ENCODE measurements at places on chromosomes 3 and 15.

DNA sequence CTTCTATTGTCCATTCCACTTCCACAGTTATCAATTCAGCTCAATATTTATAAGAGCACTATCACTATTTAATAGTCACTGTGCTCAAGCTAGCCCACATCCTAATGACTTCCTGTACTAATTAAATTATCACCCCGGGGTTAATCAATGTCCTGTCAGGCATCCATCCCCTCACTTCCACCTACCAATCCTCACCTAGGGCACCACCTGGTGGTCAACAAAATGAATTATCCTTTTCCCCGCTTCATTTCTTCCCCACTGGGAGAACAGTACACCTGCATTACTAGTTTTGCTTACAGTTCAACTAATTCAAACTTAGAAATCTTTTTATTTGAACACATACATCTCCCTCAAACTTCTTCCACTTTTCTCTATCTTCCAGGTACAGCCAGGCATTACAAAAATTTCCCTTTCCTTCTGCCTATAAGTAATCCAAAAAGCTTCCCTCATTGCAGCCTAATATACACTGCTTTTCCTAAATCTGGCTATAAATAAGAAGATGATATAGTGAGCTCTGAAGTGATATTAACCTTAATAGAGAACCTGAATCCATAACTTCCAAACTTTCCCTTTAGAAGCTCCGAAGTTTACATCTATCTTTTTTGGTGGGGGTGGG, 68.5 kb downstream of the TMCC1 start:
- peak; percentile 65 for DNase-seq

DNA sequence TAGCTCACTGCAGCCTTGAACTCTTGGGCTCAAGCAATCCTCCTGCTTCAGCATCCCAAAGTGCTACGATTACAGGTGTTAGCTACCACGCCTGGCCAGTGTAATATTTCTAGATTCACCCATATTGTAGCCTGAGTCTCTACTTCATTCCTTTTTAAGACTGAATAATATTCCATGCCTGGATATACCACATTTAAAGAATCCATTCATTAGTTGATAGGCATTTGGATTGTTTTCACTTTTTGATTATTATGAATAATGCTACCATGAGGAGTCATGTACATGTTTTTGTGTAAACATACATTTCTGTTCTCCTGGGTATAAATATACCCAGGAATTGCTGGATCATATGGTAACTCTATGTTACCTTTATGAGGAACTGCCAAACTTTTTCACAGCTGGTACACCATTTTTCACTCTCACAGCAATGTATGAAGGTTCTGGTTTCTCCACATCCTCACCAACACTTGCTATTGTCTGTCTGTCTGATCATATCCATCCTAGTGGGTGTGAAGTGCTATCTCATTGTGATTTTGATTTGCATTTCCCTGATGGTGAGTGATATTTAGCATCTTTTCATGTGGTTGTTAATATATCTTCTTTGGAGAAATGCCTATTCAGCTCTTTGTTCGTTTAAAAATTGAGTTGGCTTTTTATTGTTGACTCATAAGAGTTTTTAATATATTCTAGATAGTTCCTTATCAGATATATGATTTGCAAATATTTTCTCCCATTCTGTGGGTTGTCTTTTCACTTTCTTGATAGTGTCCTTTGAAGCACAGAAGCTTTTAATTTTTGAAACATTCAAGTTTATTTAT, 32.6 kb downstream of the EEFSEC start:
- DNase-seq: no peak

DNA sequence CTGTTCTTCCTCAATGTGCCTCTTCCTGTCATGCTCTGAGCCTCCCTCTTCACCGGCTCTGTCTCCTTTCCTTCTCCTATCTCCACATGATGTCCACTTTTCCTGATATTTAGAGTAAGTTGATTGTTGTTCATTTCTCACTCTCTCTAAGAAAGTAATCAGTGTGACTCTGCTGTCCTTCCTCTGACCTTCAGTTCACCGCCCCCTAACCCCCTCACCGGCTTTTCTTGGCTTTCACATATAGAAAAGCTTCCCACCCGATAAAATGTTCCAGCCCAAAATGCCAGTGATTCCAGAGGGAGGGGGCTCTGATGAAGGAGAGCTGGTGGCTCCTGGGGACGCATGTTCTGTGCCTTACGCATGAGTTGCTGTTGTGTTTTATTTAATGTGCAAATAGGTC, 120.5 kb upstream of the ABHD17C start:
- no peak for DNase-seq

- DNase-seq: no peak
Measured at GRCh38 chr3:44079916-44080315, 161.8 kb upstream of the TOPAZ1 start.

Data from GM23248 (cell line).